T-helper 2 cell treated with Interferon-gamma antibody and Interleukin-4, amounts not matched to agents 100 ng/mL and 5 ng/mL, for 36 hours (primary cell): ENCODE measurements at places on chromosomes 5 and 9. TPM values are rescaled to one million over a fixed set of nuclear protein-coding genes. Genes with fewer than 3 reads are reported as not detected.

TEX48 gene
- total RNA-seq, result 0.30 TPM in 1 of 2 replicates, not detected in the other

SV2C gene
- 0.02 TPM in 2 replicates for total RNA-seq

TMEM215 gene
- total RNA-seq, result not detected in 2 replicates

PARP8 gene
- 62.9 and 66.3 TPM in 2 replicates for total RNA-seq

ADGRV1 gene
- 0.02 and 0.59 TPM in 2 replicates for total RNA-seq

REXO4 gene
- 25.6 and 26.1 TPM in 2 replicates for total RNA-seq

UBQLN1 gene
- total RNA-seq, result 119 and 126 TPM in 2 replicates

C7 gene
- total RNA-seq, result not detected in 2 replicates

XRCC4 gene
- total RNA-seq, result 11.3 and 11.4 TPM in 2 replicates

HTR1A gene
- total RNA-seq, result not detected in 2 replicates

WNT8A gene
- not detected in 2 replicates for total RNA-seq

CNTNAP3 gene
- not detected in 2 replicates for total RNA-seq

FUBP3 gene
- 39.1 and 40.8 TPM in 2 replicates for total RNA-seq

C5orf52 gene
- total RNA-seq, result not detected in 2 replicates

SLC1A3 gene
- not detected in 2 replicates for total RNA-seq

BTNL8 gene
- total RNA-seq, result not detected in 2 replicates

RLN2 gene
- 1.4 and 1.8 TPM in 2 replicates for total RNA-seq

OR13C4 gene
- not detected in 2 replicates for total RNA-seq

TTC33 gene
- total RNA-seq, result 16.2 and 18.8 TPM in 2 replicates

CLK4 gene
- 25.1 and 26.9 TPM in 2 replicates for total RNA-seq

NRG2 gene
- not detected in 2 replicates for total RNA-seq

KIAA1958 gene
- total RNA-seq, result 8.0 and 8.4 TPM in 2 replicates

WWC1 gene
- total RNA-seq, result not detected in 2 replicates

C5orf58 gene
- total RNA-seq, result not detected in 2 replicates

DIPK1B gene
- 1.1 and 1.3 TPM in 2 replicates for total RNA-seq

SEPTIN8 gene
- total RNA-seq, result 28.2 and 32.6 TPM in 2 replicates

ST8SIA4 gene
- 73.8 and 77.2 TPM in 2 replicates for total RNA-seq

MGAT1 gene
- 124 and 126 TPM in 2 replicates for total RNA-seq

IL31RA gene
- 0.09 and 0.14 TPM in 2 replicates for total RNA-seq

CSF1R gene
- 0.14 TPM in 1 of 2 replicates, not detected in the other for total RNA-seq

PAPPA gene
- not detected in 2 replicates for total RNA-seq

F2R gene
- 4.3 TPM in 2 replicates for total RNA-seq

WDR31 gene
- total RNA-seq, result 0.93 and 1.5 TPM in 2 replicates

IL3 gene
- total RNA-seq, result 0.82 TPM in 2 replicates

C9orf50 gene
- total RNA-seq, result not detected in 2 replicates

GTF3C4 gene
- 15.4 and 15.6 TPM in 2 replicates for total RNA-seq

FBP2 gene
- total RNA-seq, result not detected in 2 replicates

ELAVL2 gene
- total RNA-seq, result not detected in 2 replicates

GCNT1 gene
- 6.6 and 7.4 TPM in 2 replicates for total RNA-seq

AMACR gene
- 6.5 and 8.2 TPM in 2 replicates for total RNA-seq

SMIM32 gene
- not detected in 2 replicates for total RNA-seq

IFNA2 gene
- not detected in 2 replicates for total RNA-seq

TUBB4B gene
- 365 and 372 TPM in 2 replicates for total RNA-seq

MOB3B gene
- total RNA-seq, result 0.34 and 0.39 TPM in 2 replicates

AQP3 gene
- 109 and 113 TPM in 2 replicates for total RNA-seq

RAB3C gene
- total RNA-seq, result not detected in 2 replicates

GTF2H2 gene
- 22.3 and 22.5 TPM in 2 replicates for total RNA-seq

TAF1L gene
- total RNA-seq, result 0.05 and 0.07 TPM in 2 replicates

EMB gene
- 131 and 138 TPM in 2 replicates for total RNA-seq

SPAG8 gene
- total RNA-seq, result 0.95 and 1.4 TPM in 2 replicates

ARRDC1 gene
- total RNA-seq, result 67.4 and 72.5 TPM in 2 replicates

C5orf63 gene
- 10.1 and 10.6 TPM in 2 replicates for total RNA-seq

ARSI gene
- not detected in 2 replicates for total RNA-seq

PCDHB4 gene
- not detected in 2 replicates for total RNA-seq
